ENCODE measurements at places on chromosomes 12 and 14.

GRCh38 chr12:3004655-3005565 is 45.7 kb downstream of the TEAD4 start:
- no peak for DNase-seq

GRCh38 chr12:110314308-110314707 is 33.3 kb downstream of the ATP2A2 start:
- DNase-seq: no peak

- no peak for DNase-seq
These were observed 624.1 kb upstream of the FOXG1 start for GRCh38 chr14:28142400-28143015.

DNA sequence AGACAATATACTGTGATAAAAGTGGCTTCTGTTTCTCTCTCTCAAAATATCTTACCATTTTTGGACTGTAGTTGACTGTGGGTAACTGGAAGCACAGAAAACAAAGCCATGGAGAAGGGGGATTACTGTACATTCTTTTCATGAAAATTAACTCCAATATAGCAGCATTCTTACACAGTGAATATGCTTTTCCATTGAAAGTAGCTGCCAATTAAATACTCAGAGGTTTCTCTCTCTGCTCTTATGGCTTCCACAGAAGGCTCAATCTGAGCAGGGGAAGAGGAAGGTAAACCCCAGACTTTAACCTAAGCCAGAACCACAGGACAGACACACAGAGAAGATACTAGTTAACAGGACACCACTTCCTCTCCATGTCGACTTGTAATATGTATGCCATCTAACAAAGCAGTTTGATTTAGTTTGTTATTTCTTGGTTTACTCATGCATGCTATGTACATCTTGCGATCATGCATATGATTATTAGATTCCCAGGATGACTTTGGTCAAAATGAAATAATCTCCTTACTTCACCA is 150.2 kb downstream of the SSPN start:
- no peak for DNase-seq

DNA sequence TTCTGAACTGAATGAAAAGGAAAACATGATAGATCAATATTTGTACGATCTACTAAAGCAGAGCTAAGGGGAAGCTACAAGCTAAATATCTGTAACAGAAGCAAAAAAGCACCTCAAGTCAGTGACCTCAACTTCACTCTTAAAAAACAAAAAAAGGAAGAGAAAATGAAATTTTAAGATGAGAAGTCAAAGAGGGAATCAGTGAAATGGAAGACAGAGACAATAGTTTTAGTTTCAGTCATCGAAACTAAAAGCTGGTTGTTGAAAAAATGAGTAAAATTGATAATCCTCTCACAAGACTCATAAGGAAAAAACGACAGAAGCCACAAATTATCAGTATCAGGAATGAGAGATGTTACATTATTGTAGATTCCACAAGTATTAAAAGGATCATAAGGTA is 11.9 kb upstream of the SLC2A13 start:
- DNase-seq: no peak

- no peak for DNase-seq
These were observed 122.0 kb upstream of the HIF1A start for GRCh38 chr14:61573321-61573720.

Data from iPS DF 6.9 (cell line).